ENCODE measurements at places on chromosomes 1 and 21.

DNA sequence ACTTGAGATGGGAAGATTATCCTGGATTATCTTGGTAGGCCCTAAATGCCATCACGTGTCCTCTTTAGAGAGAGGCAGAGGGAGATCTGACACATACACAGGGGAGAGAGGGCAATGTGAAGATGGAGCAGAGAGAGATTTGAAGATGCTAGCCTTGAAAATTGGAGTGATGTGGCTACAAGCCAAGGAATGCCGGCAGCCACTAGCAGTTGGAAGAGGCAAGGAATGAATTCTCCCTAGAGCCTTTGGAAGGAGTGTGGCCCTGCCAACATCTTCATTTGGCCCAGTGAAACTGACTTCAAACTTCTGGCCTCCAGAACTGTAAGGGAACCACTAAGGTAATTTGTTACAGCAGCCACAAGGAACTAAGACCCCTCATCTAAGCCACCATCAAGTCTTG lies 8.9 kb upstream of the CAMTA1 start:
- ATAC-seq: no peak

- ATAC-seq: peak; percentile 88
These were observed 472.3 kb upstream of the BRINP3 start for GRCh38 chr1:190949939-190950338.

GRCh38 chr1:231319080-231319479 lies 18.6 kb downstream of the EXOC8 start:
- no peak for ATAC-seq

DNA sequence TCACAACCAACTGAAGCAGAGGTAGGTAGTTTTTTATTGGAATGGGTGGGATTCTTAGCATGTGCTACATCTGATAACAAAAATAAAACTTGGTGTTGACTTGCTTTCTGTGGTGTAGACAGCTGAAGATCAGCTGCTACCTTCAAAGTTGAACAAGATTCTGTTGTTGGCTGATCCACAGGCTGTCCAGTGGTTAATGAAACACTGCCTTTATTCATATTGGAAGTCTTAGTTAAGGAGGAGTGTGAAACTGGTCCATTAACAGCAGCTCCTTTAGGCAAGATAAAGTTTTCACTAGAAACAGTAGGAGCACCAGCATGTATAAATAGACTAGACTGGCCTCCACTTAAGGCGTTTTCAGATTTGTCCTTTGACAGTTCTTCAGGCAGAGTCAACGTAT lies 81.1 kb downstream of the ZNF644 start:
- no peak for ATAC-seq

- no peak for ATAC-seq
These were observed 14.5 kb upstream of the AXDND1 start for GRCh38 chr1:179351281-179351680.

DNA sequence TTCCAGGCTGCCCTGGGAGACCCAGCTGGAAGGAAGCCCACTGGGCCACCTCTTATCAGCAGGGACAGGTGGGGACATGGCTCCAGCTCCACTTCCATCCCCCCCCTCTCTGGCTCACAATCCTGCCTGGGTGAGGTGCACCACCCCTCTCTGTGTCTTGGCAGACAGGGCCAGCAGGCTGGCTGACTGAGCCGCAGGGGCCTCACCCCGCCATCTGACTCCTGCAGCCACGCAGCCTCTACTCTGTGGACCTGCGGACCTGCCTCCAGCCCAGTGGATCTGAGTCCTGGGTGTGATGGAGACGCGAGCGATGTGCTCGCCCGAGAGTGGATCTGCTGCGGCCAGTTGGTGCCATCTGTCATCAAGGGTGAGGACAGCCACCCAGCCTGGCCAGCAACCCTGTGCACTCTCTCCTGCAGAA lies 30.1 kb downstream of the RCC2 start:
- ATAC-seq: no peak

- no peak for ATAC-seq
These were observed 26.4 kb downstream of the GIPC2 start for GRCh38 chr1:78072216-78072615.

DNA sequence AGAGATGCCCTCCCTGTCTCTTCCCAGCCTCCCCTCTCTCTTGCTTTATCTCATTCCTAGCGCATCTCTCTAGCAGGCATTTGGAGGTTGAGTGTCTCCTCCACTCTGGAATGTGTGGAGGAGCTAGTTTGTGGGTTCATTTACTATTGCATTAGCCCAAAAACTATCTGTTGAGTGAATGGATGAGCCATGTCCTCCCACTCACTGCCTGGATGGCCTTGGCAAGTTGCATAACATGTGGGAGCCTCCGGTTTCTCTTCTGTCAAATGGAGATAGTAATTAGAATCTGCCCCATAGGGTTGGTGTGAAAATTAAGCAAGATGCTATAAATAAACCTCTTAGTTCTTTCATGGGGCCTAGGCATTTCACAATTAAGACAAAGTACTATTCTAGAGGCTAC lies 181.8 kb downstream of the KAZN start:
- no peak for ATAC-seq

DNA sequence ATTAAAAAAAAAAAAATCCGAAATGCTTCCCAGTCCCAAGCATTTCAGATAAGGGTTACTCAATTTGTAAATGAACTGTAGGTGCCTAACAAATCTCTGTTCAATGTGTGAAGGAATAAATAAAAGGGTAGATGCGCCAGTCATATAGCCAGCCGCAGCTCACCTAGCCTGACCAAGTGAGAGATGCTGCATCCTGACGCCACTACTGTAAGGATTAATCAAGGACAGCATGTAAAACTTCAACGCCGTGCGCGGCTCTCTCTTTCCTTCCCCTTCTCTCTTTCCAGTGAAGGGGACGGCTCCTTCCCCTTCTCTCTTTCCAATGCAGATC lies 441 bp downstream of the PPT1 start:
- ATAC-seq: peak; percentile 39

- ATAC-seq: no peak
These were observed 10.5 kb downstream of the RAVER2 start for GRCh38 chr1:64755361-64755760.

DNA sequence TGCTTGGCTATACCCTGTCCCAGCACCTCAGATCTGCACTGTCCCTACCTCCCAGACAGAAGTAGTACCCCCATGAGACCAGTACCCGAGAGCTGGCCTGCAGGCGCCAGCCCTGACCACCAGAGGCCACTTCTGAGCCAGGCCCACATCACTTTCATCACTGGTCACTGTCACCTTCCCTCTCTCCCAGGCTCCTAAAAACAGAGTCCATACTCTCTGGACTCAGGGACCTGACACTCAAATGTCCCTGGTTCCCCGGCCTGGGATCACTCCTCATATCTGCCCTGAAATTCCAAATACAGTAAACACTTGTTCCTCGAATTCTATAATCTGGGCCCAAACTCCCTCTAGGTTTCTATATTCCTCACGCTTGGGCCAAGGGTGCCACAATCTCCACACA lies 18.7 kb downstream of the TMEM53 start:
- peak; percentile 33 for ATAC-seq
